ENCODE measurements at places on chromosomes 3 and 15.

DNA sequence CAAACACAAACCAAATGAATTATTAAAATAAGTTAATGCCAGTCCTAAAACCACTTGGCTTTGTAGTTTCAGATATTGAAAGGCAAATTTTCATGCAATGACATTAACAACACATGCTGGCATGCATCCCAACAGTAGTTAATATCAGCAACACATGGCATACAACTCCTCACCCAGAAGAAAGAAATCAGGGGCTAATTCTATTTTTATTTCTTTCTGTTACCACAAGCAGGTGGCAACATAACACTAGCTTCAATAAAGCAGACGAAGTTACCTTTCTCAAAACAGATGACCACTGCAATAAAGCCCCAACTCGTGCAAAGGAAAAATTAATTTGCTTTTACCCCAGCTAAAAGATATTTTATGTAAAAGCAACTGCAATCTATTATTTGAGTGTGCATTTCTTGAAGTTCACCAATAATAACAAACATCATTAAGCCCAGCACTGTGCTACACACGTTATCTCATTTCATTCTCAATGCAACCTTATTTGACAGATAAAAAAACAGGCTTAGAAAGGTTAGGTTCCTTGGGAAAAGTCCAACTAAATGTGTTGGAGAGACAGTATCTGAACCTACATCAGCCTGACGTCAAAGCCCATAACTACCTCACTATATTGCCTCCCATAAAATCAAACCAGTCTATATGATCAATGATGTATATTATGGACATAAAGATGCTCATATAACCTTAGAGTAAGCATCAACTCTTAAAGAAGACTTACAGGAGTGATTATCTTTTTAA is 2.8 kb downstream of the TOP2B start:
- DNase-seq, result no peak

- DNase-seq, result no peak
Measured at GRCh38 chr15:42504631-42505030, 9.2 kb downstream of the SNAP23 start.

DNA sequence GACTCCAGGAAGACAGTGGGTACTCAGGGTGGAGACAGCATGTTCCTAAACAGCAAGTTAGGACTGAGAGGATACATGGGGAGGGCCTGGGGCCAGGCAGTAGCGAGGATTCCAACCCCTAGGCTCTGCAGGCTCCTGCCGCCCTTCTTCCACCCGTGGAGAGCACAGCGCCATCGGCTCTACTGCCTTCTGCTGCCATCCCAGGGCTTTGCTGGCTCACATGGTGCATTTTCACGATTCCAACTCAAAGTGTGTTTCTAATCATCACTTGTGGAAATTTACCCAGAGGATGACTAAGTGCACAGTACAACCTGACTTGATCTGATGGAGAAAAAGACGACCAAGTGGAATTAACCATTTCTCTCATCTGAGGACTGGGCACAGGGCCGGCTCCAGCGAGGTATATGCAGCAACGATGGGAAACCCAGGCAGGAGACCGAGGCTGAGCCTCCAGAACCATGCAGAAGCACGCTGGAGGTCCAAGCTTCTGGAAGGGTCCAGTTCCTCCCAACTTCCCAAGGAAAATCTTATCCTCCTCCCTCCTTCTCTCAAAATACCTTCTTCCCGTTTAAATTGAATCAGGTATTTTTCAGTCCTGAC is 104.6 kb downstream of the LRIG1 start:
- no peak for DNase-seq

DNA sequence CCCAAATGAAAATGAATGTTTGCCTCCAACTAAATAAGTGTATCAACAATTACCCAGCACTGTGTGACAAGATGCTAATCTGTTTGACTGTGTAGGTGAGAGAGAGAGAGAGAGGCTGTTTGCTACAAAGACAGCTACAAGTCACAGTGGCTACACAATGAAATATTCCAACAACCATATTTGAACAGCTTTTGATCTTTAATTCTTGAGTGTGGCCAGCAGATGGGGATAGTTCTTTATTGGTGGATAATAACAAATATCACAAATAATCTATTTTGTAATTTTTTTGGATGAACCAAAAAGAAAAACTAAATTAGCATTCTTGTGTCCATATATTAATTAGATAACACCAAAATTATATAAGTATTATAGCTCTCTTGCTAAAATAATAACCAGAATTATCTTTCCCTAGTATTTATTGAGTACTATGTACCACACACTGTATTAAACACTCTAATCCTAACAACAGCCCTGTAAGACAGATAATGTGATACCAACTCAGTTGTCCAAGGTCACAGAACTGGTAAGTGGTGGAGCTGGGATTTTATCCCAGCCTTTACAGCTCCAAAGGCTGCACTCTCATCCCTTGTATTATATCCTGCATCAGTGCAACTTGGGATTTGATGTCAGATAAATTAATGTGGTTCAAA is 61.9 kb upstream of the C3orf80 start:
- no peak for DNase-seq

- DNase-seq, result no peak
Measured at GRCh38 chr3:149715247-149715646, 37.0 kb downstream of the COMMD2 start.

Measured in CD4-positive, alpha-beta T cell treated with Interleukin-6 at 100 ng/mL for 8 hours (primary cell).